ENCODE measurements at places on chromosomes 7 and 10. TPM values are rescaled to one million over a fixed set of nuclear protein-coding genes. Genes with fewer than 3 reads are reported as not detected.

The C7orf25 gene
- total RNA-seq: 8.0 TPM

The SMNDC1 gene
- 37.3 TPM for total RNA-seq

GRCh38 chr10:34908481-34908880 is 93.4 kb upstream of the PARD3 start:
- no peak overlapping the region for H3K4me3 ChIP-seq
- H3K27ac ChIP-seq: no peak overlapping the region
- no peaks in the 10 kb centered on the region for H3K36me3 ChIP-seq
- DNase-seq: no peak
- no peaks in the 10 kb centered on the region for H3K4me1 ChIP-seq
- no peaks in the 10 kb centered on the region for H3K27me3 ChIP-seq

GRCh38 chr10:53406532-53406931 is 633.9 kb upstream of the MBL2 start:
- no peaks in the 10 kb centered on the region for H3K27me3 ChIP-seq
- H3K27ac ChIP-seq: no peak overlapping the region
- no peak for DNase-seq
- H3K4me3 ChIP-seq: no peak overlapping the region
- no peaks in the 10 kb centered on the region for H3K4me1 ChIP-seq

DNA sequence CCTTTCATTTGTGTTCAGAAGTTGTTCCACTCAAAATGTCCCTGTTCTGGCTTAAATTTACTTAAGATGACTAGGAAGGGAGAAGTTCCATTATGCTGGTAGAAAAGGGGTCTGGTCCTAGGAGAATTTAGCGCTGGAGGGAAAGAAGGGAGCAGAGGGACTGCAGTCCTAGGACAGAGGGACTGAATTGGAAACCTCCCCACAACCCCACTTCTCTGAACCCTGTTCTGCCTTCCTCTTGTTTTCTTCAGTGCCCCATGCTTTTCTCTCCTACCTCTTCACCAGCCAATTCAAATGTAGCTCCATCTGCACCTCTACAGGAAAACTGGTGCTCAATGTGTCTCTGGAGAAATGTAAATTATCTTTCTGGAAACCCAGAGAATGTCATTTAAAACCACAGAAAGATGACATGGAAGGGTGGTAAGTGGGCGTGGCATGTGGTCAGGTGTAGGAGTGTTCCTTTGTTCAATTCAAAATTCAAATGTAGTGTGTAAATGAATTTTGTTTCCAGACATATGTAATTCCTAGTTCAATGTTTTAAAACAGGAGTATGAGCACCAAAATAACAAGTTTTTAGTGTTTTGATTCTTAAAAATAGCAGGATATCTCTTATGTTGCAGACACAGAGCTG is 24.0 kb upstream of the RHOBTB1 start:
- H3K4me3 ChIP-seq: no peak overlapping the region
- H3K27ac ChIP-seq: no peak overlapping the region
- DNase-seq: no peak
- H3K4me1 ChIP-seq: peaks cover 1% of the 10 kb centered on the region
- H3K27me3 ChIP-seq: no peaks in the 10 kb centered on the region
